Cardiac fibroblast (primary cell): ENCODE measurements at places on chromosomes 11 and 22.

DNA sequence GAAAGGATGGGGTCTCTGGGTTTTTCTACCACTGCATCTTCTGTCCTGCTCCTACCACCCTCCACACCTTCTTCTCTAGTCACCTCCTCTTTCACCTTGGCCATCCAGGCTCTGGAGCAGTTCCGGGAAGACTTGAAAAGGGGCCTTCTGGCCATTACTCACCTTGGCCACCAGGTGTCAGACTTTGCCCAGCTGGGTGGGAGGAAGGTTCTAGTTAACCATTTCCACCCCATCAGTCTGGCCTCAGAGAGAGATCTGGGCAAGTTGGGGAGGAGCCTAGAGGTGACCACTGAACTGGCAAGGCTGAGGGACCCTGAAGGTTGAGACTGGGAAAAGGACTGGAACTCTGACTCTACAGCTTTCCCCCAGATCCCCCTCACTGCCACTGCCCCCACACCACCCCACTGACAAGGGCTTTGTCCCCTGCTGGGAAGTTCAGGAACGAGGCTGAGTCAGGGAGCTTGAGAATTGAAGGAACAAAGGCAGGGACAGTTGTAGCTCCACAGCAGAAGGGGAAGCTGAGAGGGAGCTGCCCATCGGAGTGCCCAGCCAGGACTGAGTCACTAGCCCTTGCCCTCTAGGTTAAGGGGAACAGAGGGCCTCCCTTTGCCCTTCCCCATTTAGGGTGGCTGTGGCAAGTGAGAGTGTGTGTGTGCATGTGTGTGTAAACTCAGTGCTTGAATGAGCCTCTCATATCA, 3.7 kb upstream of the POLD4 start:
- DNase-seq = peak; percentile 86

DNA sequence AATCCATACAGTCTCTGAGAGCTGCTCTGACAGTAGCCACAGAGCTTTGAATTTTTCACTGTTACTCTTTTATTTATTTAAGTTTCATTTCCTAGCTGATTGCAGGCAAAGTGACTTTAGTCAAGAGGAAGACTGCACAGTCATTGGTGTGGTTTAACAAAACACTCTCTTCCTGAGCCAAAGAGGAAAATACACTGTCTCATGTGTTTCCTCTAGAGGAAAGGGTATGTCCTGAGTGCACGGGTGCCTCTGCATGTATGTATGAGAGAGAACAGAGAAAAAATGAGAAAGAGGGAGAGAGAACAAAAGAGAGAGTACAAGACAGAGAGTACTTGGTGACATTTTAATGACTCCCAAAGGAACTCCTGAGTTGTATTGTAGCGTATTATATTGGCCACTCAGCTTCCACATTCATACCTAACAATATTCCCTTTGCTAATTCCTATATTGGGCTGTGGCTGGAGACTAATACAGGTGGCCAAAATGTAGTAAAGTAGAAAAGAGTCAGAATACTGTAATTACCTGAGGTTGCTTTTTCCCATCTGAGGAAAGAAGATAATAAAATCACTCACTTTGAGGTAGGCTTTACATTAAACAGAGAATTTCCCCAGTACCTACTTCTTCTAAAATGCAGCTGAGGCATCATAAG, at the start of gene OR4D9:
Gene OR4D9 (plus strand): TSS at position 599 of the 649 bp plus-strand sequence. CDS start 3,374 bp downstream, outside the sequence.
- DNase-seq = peak; percentile 3

DNA sequence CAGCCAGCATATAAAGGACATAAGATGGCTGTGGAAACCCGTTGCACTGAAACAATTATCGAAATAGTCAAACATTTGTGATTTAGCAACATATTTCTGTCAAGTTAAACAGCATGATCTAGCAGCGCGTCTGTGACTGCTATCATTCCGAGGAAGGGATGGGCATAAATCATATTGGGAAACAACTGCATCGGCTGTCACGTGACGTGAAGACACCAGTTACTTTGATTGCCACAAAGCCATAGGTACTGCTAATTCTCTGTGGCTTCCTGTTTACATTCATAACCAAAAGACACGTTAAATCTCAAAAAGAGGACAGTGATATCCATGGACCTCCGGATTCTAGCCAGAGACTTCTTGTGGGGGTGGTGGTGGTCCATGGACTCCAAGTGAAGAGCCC, 87.8 kb downstream of the CACNA1I start:
- DNase-seq = no peak

DNA sequence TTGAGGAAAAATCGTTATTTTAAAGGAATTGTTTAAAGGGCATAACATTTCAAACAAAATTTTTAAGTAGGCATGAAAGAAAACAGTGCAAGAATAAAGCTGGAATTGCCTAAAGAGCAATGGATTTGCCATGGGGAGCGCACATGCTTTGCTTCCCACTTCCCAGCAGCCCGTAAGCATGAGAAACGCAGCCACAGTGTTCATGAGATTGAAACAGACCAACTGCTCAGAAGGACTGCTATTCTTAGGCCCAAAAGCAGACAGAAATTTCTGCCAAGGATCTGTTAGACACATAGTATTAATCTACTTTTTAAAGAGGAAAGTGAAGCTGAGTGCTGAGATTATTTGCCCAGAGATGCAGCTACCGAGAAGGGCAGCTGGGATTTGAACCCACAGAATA, 34.2 kb upstream of the TSKU start:
- DNase-seq = no peak

- DNase-seq = no peak
Measured at GRCh38 chr22:26952004-26952403, 294.6 kb downstream of the MIAT start.

- DNase-seq = peak; percentile 75
Measured at GRCh38 chr22:38782402-38783094, 11.4 kb downstream of the DNAL4 start.

DNA sequence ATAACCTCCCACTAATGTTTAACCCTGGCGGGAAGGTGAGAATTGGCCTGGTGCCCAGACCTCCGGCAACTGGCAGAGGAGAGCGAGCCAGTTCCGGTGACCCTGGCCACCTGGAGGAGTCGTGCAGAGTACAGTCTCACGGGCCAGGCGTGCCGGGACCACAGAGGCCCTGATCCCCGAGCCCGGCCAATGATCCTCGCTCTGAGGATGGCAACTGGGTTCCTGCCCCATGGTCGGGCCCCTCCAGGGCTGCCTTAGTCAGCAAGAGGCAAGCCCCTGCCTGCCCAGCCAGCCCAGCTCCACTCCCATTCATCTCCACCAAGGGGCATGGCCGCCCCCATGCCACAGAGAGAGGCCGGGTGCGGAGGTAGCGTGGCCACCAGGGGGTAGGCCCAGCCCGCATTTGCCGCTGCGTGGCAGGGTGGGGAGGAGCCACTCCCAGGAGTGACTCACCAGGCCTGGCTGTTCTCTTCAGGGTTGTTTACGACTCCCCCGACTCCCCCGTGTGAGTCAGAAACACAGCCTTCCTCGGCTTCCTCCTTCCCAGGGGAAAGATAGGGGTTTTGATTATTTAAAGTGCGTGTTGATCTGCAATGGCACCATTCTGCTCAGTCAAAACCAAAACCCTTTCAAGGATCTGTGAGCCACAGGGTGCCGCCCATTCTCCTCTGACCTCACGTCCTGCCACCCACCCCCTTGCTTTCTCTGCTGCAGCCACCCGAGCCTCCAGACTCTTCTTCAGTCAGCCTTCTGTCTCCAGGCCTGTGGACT, at the start of gene SLC25A45:
Gene SLC25A45 (minus strand): TSS at position 614 of the 771 bp plus-strand sequence. CDS start 695 bp downstream, outside the sequence.
- DNase-seq = peak; percentile 99
